NCI-H187 (cell line): ENCODE measurements at places on chromosomes 7 and 10.

- DNase-seq: no peak
These were observed 474.9 kb downstream of the KCNMA1 start for GRCh38 chr10:77162697-77163096.

DNA sequence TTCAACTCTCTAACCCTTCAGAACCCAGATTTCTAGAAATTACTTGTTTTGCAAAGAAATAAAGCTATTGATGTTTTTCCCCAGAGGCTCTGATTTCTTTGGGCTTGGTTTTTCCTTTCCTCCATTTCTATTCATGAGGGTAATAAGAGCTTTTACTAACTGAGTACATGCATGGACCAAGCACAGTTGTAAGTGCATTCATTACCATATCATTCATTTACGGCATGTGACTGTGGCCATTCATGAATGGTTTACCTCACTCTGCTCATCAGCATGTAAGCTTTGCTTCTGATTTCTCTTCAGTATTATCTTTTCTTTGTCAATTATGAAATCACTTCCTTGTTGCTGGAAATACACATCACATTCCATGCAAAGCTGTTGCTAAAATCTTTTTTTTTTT, 42.4 kb downstream of the LAMB4 start:
- DNase-seq: no peak

GRCh38 chr7:128865996-128866877, 3.6 kb downstream of the ATP6V1F start:
- DNase-seq: no peak

DNA sequence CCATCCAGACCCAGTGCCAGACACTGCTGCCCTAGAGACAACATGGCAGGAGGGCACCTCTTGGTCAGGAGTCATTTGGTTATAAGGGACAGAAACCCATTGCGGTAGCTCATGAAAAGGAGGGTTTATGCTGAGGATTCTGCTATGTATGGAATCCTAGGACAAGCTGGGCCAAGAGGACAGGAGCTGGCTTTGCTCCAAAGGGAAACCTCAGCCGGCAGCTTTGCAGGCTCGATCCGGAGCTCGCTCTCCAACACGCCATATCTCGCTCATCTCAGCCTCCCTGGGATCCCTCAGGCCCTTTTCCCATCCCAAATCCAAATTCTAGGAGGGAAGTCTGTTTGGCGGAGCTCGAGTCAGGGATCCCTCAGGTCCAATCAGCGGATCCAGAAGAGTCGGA, 345.7 kb downstream of the GLRX3 start:
- DNase-seq: no peak

DNA sequence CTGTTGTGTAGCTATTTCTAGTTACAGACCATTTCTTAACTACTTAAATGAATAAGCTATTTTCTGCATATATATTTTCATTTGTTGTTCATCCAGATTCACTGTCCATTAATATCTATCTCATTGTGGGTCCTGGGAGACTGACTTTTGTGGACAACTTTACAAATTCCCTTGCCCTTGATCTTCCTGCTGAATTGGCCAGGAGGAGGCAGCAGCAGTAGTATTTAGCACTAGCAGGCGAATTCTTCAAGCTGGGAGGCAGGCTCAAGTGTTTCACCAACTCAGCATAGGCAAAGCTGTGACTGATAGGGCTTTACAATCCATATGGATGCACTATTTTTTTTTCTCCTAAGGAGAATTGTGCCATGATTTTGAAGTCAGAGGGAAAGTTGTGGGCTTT, 461.0 kb upstream of the NRG3 start:
- no peak for DNase-seq

DNA sequence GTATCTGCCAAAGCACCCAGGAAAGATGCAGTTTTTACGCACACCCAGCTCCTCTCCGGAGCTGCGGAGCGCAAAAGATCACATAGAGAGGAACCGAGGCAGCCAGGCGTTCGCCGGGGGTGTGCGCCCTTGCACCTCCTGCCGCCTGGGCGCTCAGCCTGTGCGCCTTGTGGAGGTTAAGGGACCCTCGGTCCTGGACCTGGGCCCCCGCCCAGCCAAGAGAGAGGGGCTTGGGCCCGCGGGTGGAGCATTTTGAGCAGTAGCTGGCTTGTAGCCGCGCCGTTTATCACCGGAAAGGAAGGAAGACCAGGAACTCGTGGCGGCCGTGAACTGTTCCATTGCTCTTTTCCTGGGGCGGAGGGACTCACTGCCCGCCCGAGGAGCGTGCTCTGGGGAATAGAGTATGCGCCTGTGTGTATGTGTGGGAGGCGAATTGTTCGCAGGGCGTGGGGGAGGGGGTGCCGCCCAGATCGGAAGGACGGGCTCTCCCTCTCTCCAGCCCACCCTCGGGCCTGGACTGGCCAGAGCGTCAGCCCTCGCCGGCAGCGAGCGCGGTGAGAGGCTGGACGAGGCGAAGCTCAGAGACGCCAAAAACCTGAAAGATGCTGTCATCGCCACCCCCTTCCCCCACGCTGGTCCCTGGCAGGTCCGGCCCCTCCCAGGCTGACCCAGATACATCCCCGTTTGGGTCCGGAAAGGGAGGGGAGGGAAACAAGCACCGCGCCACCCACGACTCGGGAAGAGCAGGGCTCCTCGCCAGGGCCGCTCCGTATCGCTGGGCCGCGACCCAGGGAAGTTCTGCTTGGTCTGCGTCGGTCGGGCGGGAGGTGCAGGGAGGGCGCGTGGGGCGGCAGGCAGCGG, 1.2 kb upstream of the WNT2 start:
- DNase-seq: no peak

- DNase-seq: no peak
These were observed 153.8 kb upstream of the COL1A2 start for GRCh38 chr7:94240902-94241301.

- no peak for DNase-seq
These were observed 316.2 kb downstream of the SORCS3 start for GRCh38 chr10:104957178-104957841.

GRCh38 chr10:91879515-91880170, 29.6 kb downstream of the FGFBP3 start:
- no peak for DNase-seq

GRCh38 chr10:48444861-48445841, 138.7 kb downstream of the MAPK8 start:
- no peak for DNase-seq

GRCh38 chr10:73968098-73968521, 29.8 kb upstream of the VCL start:
- no peak for DNase-seq

- DNase-seq: no peak
These were observed 1.4 kb downstream of the ZNF282 start for GRCh38 chr7:149196705-149197171.

DNA sequence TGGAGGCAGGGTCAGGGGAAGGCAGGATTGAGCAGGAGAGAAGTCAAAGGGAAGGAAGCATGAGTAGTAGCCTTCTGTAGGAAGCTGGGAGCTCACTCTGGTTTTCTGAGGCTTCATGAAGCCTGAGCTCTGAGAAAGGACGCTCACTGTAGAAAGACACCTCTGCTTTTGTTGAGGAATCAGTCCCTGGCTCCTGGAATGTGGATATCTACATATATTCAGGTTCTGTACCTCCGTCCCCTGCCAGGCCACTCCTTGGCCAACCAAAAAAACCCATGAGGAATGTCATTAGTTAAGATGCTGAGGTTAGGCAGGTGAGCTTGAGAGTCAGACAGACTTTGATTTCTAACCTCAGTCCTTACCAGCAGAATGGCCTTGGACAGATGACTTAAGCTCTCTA, 283.5 kb upstream of the HABP2 start:
- no peak for DNase-seq

- DNase-seq: no peak
These were observed 144.3 kb downstream of the XPNPEP1 start for GRCh38 chr10:109778993-109779392.

DNA sequence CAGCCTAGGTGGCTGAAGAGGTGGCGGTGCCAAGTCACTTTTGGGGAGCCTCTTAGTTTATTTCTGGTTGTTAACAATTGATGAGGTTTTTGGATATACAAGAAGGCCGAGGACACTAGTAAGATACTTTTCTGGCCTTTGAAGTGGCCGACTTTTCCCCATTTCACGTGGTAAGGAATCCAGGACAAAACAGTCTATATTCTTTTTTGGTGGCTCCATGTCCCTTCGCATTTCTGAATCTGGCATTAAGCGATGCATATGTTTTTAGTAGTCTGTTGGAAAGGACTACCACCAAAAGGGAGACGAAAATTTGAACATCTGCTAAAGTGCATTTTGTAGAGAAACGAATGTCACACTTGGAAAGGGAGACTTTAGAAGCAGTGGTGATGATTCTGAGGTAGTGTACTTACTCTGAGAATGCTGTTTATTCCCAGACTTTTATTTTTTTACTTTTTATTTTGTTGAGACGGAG, 1.5 kb downstream of the MLLT10 start:
- no peak for DNase-seq

GRCh38 chr7:42457663-42458062, 220.7 kb upstream of the GLI3 start:
- DNase-seq: no peak

DNA sequence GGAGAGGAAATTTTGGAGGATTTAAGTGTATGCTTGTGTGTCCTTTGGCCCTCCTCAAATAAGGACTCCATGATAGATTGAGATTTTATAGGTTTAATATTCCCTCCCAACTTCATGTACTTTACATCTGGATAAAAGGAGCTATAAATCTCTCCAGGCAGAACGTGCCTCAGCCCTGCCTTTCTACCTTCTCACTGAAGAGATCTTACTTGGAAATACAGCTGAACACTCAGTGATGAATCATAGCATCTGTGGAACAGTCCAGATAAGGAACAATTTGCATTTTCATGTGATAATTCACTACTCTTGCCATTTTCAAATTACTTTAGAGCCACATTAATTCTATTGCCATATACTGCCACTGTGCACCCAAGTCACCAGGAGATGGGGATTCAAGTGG, 364.6 kb upstream of the PODXL start:
- DNase-seq: no peak

GRCh38 chr10:108894402-108895301, 1028.7 kb downstream of the XPNPEP1 start:
- DNase-seq: no peak

GRCh38 chr7:155233311-155234157, 64.1 kb upstream of the INSIG1 start:
- no peak for DNase-seq

- DNase-seq: no peak
These were observed 1.4 kb upstream of the CALD1 start for GRCh38 chr7:134777908-134778580.

GRCh38 chr10:101183458-101184183, 45.6 kb downstream of the LBX1 start:
- DNase-seq: no peak

GRCh38 chr10:11898372-11899066, 75.4 kb downstream of the PROSER2 start:
- no peak for DNase-seq

DNA sequence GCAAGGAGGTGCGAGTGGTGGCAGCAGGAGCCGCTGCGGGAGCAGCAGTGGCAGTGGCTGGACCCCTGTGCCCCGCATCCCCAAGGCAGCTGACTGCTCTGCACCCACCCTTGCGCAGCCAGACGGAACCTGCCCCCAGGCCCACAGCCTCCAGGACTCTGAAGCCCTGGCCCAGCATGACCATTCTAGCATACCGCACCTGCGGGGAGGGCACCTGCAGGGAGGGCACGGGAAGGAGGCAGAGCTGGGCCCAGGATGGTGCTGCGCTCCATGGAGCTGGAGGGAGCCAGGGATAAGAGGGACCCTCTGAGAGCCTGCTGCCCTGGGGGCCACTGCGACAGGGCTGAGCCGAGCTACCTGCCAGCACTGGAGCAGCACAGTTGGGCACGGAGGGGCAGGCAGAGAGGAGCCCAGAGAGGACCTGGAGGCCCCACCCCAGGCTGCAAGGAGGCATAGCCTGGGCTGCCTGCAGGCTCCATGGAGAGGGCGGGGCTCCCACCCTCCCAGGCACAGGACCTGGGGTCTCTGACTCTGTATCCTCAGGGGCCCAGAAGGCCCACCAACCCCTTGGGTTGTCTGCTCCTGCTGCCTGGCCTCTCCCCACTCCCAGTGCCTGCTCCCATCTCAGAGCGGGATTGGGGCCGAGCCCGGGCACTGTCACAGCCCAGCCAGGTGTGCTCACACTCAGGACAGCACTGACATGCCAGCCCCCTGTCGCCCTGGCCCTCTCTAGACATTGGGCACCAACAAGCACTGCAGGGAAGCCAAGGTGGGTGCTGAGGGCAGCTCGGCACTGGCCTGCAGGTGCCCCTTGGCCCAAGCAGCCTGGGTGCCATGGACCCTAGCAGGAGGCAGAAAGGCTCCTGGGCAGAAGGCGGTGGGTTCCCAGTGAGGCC, 87.6 kb downstream of the HTR7 start:
- DNase-seq: no peak

DNA sequence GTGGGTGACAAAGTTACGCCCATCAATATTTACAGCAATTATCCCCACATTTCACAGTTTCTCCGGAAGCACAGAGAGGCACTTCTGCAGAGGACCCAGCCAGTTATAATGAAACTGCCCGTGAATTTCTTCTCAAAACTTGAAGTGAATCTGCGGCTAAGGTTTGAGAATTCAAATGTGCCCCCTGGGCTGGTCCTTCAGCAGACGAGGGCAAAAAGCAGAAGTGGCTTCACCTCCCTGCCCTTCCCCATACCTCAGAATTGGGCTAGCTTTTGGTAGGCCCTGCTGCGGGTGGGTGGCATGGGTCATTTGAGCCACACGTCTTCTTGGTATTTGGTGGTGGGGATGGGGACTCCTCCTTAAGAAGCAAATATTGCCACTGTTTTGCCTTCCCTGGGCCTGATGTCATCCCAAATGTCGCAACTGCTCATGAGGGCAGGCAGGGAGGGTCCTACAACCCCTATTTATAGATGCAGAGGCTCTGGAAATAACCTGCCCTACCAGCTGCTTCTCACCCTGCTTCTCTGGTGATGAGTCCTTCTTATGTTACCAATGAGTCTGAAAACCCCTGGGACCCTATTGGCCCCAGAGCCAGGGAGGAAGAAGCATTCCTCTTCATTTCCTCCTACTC, 16.6 kb upstream of the WDFY4 start:
- DNase-seq: no peak

- no peak for DNase-seq
These were observed 348.7 kb upstream of the POT1 start for GRCh38 chr7:125278318-125278717.

DNA sequence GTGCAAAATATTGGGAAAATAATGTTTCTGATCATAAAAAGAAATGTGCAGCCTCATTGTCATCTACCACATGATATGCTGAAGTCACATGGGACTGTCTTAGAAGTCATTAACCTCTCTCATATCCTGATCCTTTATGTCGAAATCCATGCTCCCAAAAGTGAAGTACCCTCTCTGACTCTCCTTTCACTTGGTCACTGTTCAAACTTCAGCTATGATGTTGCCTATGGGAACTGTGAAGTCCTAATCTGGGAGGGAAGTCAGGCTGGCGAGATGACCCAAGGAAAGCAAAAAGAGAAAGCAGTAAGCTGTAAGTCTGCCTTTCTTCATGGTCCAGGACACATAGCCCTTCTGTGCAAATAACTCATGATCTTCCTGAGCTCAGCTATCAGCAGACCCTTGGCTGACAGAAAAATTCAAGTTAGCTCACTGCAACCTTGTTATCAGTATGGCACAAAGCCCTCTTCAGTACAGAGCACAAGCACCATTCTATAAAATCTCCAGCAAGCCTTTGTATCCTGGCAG, 29.5 kb downstream of the WASL start:
- DNase-seq: no peak
